ENCODE measurements at places on chromosomes 5 and 9. TPM values are rescaled to one million over a fixed set of nuclear protein-coding genes. Genes with fewer than 3 reads are reported as not detected.

Gene POLR3G
- 15.6 TPM for total RNA-seq

Gene DMRT2
- total RNA-seq = not detected

Gene GFI1B
- total RNA-seq = not detected

Gene GRK6
- 35.0 TPM for total RNA-seq

Gene DIRAS2
- total RNA-seq = not detected

Gene CDKN2B
- 5.6 TPM for total RNA-seq

Gene MYMK
- total RNA-seq = not detected

Gene TAF11L5
- not detected for total RNA-seq

Gene SLC22A4
- total RNA-seq = 2.8 TPM

Gene STOM
- total RNA-seq = 84.8 TPM

Gene SLIT3
- total RNA-seq = 0.18 TPM

Gene TRMT10B
- total RNA-seq = 2.3 TPM

Gene MAP3K1
- 18.8 TPM for total RNA-seq

GRCh38 chr9:93648836-93649235 lies 72.5 kb downstream of the PHF2 start:
- no peaks in the 10 kb centered on the region for H3K4me1 ChIP-seq
- peaks cover 55% of the 10 kb centered on the region for H3K36me3 ChIP-seq
- DNase-seq = no peak

- H3K4me3 ChIP-seq = no peak overlapping the region
- 0 out of 2 replicates have a peak, but pooled peaks cover 2% of the 10 kb centered on the region for H3K27me3 ChIP-seq
- peak; percentile 74 for DNase-seq
- H3K4me1 ChIP-seq = peaks cover 15% of the 10 kb centered on the region
- peak overlapping the region; percentile 83 for H3K27ac ChIP-seq
- H3K36me3 ChIP-seq = no peaks in the 10 kb centered on the region
Measured at GRCh38 chr9:82597241-82598203, 465.4 kb downstream of the RASEF start.

DNA sequence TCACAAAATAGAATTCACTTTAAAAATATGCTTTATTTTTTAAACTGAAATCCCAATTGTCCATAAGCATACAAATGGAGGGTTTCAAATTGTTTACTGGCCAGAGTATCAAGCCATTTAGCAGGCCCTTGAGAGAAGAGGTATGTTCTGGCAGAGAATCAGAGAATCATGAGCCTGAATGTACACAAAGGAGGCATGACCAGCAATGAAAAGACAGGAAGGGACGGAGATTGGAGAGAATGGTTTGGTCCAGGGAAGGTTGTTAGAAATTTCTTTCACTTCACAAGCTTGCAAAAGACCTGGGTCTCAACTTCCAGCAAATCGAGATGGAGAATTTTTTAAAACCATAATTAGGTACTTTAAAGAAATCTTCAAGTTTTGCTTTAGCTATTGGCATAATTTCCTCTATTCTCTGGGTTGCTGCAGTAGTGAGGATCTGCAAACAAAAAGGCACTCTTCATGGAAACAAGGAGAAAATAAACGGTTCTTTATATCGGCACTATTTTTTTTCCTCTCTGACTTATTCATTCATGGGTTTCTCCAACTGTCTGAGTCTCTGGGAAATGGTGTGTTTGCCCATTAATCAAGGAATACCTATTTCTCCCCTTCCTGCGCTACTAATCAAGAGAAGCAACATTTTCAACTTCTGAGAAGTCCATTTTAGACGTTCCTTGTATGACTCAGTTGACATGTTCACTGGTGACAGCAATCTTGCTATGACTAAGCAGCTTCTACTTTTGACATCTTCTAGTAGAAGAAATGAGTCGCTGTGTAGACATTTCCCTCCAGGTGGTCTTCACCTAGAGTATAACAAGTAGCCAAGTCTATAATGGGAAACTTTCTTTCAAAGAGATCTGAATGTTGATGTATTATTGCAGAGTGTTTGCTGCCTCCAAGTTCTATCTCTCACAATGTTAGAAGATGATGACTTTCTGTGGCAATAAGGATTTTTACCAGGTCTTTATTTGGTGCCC lies 23.1 kb upstream of the ERCC6L2 start:
- H3K4me1 ChIP-seq = peaks cover 11% of the 10 kb centered on the region
- H3K27me3 ChIP-seq = no peaks in the 10 kb centered on the region
- DNase-seq = peak; percentile 87
- 0 out of 2 replicates have a peak overlapping the region, but pooled peaks have one; percentile 27 for H3K27ac ChIP-seq
- H3K4me3 ChIP-seq = no peak overlapping the region
- no peaks in the 10 kb centered on the region for H3K36me3 ChIP-seq

DNA sequence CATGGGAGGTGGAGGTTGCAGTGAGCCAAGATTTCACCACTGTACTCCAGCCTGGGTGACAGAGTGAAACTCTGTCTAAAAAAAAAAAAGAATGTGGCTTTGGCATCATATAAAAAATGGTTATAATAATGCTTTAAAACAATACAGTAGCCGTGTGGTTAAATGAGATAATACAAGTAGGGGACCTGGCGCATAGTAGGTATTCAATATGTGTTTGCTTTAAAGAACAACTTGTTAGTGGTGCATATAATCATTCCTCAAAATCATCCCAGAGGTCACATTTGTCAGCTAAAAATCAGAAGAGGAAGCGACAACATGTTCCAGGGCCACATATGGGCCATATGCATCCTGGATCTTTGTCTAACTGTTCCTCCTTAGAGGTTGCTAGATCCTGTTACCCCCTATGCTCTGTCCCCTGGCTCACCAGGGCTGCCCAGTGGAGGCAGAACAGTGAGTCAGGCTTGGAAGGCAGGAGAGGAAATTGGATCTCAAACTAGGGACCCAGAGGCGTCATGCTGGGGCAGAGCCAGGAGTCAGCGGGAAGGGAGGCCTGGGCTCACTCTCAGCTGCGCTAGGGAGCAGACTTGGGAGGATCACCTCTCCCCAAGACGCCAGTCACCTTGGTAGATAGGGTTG lies 27.7 kb downstream of the LHX6 start:
- H3K27ac ChIP-seq = no peak overlapping the region
- peaks cover 5% of the 10 kb centered on the region for H3K4me1 ChIP-seq

- no peak overlapping the region for H3K27ac ChIP-seq
- no peak for DNase-seq
- H3K27me3 ChIP-seq = no peaks in the 10 kb centered on the region
- no peaks in the 10 kb centered on the region for H3K4me1 ChIP-seq
- no peak overlapping the region for H3K4me3 ChIP-seq
Measured at GRCh38 chr9:123773783-123774182, 156.1 kb downstream of the DENND1A start.

DNA sequence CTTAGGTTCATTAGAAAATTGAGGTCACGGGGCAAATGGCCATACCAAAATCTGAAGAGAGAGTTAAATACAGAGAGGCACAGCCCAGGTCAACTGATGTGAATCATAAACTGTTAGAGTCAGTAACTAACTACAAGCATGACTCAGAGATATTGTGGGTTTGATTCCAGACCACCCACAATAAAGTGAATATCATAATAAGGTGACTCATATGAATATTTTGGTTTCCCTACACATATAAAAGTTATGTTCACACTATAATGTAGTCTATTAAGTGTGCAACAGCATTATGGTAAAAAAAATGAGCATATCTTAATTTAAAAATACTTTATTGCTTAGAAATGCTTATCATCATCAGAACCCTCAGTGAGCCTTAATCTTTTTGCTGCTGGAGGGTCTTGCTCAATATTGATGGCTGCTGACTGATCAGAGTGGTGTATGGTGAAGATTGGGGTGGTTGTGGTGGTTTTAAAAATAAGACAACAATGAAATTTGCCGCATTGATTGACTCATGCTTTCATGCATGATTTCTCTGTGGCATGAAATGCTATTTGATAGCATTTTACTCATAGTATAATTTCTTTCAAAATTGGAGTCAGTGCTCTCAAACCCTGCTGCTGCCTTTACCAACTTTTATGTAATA lies 53.1 kb upstream of the EDIL3 start:
- H3K36me3 ChIP-seq = no peaks in the 10 kb centered on the region
- H3K27ac ChIP-seq = no peak overlapping the region
- peaks cover 4% of the 10 kb centered on the region for H3K4me1 ChIP-seq
- peak; percentile 91 for DNase-seq
- H3K4me3 ChIP-seq = no peak overlapping the region

GRCh38 chr5:130870691-130871090 lies 294.4 kb downstream of the HINT1 start:
- no peak for DNase-seq
- no peak overlapping the region for H3K27ac ChIP-seq
- H3K27me3 ChIP-seq = no peaks in the 10 kb centered on the region

GRCh38 chr5:133807348-133807747 lies 161.1 kb downstream of the C5orf15 start:
- H3K27me3 ChIP-seq = peaks cover 10% of the 10 kb centered on the region
- no peaks in the 10 kb centered on the region for H3K36me3 ChIP-seq
- H3K27ac ChIP-seq = no peak overlapping the region
- H3K4me3 ChIP-seq = no peak overlapping the region
- no peak for DNase-seq

DNA sequence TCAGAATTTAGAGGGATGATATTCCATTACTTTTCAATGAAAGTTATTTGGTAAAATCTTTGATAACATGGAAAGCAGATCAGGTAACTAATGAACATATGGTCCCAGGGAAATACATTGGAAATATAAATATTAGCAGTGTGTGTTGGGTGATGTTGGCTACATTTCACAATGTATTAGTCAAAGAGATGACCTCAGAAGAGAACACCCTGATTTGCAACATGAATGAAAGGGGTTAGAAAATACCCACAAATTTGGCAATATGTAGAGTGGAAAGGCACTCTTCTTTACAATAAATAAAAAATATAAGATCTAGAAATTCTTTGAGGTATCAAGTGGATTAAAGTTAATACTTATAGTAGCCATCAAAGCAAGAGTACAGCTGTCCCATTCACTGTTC lies 606.7 kb downstream of the PSAT1 start:
- no peaks in the 10 kb centered on the region for H3K27me3 ChIP-seq
- no peak overlapping the region for H3K4me3 ChIP-seq
- no peaks in the 10 kb centered on the region for H3K36me3 ChIP-seq
- H3K27ac ChIP-seq = no peak overlapping the region

GRCh38 chr5:83957188-83957587 lies 236.5 kb upstream of the HAPLN1 start:
- H3K27ac ChIP-seq = no peak overlapping the region
- H3K27me3 ChIP-seq = no peaks in the 10 kb centered on the region
- H3K4me3 ChIP-seq = no peak overlapping the region
- H3K36me3 ChIP-seq = no peaks in the 10 kb centered on the region
- peaks cover 7% of the 10 kb centered on the region for H3K4me1 ChIP-seq

DNA sequence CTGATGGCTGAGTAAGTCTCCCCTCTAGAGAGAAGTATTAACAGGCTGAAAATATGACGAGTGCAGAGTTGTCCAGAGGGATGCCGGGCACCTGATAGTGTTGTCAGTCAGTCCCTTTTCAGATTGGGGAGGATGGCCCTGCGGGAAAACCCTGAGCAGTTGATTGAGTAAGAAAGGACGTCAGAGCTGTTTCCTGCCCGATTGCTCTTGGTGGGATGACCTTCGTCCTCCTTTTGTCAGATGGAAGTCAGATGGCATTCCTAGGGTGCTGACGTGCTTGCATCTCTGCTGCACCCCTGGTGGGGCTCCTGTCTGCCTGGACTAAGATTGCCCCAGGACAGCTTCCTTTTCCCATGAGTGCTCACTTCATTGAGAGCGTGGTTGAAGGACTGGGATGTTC lies 9.8 kb downstream of the ZNF354B start:
- no peak overlapping the region for H3K4me3 ChIP-seq
- H3K27ac ChIP-seq = no peak overlapping the region
- peaks cover 55% of the 10 kb centered on the region for H3K36me3 ChIP-seq
- no peaks in the 10 kb centered on the region for H3K4me1 ChIP-seq

DNA sequence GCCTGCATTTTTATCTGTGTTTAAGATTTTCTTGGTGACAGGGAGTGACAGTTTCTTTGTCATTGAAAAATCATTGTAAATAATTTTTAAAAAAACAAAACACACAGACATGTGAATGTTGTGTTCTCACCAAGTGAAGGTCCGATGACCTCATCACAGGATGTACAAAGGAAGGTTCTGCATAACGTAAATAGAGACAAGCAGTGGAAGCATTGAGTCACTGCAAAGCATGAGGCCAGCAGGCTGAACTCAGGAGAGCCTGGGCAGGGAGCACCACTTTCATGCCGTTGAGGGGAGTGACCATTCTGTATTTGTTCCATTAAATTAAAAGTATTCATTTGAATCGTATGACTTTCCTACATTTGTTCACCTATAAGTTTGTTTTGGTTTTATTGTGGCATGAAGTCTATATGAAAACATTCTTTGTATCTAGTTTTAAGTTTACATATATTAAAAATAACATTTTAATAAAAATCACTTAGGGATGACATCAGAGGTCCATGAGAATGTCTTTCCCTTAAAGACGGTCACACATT lies 70.4 kb upstream of the TLE1 start:
- H3K27me3 ChIP-seq = no peaks in the 10 kb centered on the region
- no peaks in the 10 kb centered on the region for H3K4me1 ChIP-seq
- H3K4me3 ChIP-seq = no peak overlapping the region
- H3K27ac ChIP-seq = no peak overlapping the region

GRCh38 chr5:151675611-151676313 lies 11.0 kb downstream of the SPARC start:
- peak overlapping the region; percentile 83 for H3K27ac ChIP-seq
- no peaks in the 10 kb centered on the region for H3K27me3 ChIP-seq
- peak; percentile 75 for DNase-seq
- H3K4me3 ChIP-seq = no peak overlapping the region

- no peak overlapping the region for H3K27ac ChIP-seq
- no peaks in the 10 kb centered on the region for H3K36me3 ChIP-seq
- H3K27me3 ChIP-seq = peaks cover 2% of the 10 kb centered on the region
Measured at GRCh38 chr5:72476721-72477120, 30.5 kb downstream of the ZNF366 start.

- H3K27me3 ChIP-seq = peaks cover 4% of the 10 kb centered on the region
- DNase-seq = no peak
- H3K4me1 ChIP-seq = no peaks in the 10 kb centered on the region
Measured at GRCh38 chr5:168658394-168658793, 79.2 kb upstream of the PANK3 start.

DNA sequence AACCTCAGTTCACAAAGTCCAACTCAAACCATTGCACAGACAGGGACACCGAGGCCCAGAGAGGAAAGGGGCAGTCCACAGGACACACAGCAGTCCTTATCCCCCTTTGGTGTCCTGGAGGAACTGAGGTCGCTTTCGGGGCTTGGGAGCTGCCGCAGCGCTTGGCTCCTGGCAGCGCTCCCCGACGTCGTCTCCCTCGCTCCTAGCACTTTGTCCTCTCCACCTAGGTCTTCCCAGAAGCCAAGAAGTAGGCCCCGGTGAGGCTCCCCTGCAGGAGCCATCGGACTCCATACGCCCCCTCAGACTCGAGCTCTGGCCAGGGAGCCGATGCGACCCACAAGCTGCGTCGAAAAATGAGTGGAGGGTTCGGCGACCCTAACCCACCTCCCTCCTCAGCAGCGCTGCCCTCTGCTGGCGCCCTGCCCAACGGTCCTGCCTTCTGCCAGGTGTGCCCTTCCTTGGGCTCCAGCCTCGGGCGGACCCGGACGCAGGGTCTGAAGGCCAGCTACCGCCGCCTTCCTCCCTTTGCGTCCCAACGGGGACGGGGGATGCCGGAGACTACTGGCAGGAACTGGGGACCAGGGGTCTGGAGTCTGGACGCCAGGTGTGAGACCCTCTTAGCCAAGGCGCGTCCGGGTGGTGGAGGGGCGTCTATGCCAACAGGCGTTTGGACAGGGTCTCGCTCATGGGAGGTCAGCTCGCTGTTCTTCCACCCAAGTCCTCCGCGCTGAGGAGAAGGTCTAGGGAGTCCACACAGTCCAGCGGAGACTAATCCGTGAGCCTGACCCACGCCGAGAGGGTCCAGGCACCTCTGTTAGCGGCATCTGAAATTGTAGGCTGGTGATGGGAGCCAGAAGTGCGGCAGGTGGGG lies 2.1 kb upstream of the PRDM12 start:
- no peaks in the 10 kb centered on the region for H3K4me1 ChIP-seq
- DNase-seq = no peak
- H3K27ac ChIP-seq = no peak overlapping the region
- H3K36me3 ChIP-seq = no peaks in the 10 kb centered on the region
- H3K27me3 ChIP-seq = peaks cover 97% of the 10 kb centered on the region
